Activated naive CD8-positive, alpha-beta T cell treated with anti-CD3 and anti-CD28 coated beads for 36 hours (primary cell): ENCODE measurements at places on chromosomes 12 and 14. TPM values are rescaled to one million over a fixed set of nuclear protein-coding genes. Genes with fewer than 3 reads are reported as not detected.

GRCh38 chr12:26867080-26867479 is 34.1 kb upstream of the ITPR2 start:
- DNase-seq = no peak

DNA sequence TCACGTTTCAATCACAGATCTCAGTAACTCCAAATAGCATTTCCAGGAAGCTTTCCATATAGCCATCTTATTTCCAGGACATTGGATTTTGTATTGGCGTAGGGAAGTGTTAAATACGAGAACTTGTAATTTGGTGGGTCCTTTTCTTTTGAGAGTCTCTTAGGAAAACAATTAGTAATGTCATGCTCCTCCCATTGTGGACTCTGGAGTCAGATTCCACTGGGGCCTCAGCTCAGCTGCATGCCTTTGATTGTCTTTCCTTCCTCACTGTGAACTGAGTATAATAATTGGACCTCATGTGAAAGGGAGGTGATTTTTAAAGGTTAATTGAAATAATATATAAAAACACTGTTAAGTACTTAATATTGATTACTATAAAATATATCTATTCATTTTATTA is 462.6 kb downstream of the NPAS3 start:
- DNase-seq = no peak

Gene TMEM179
- total RNA-seq = not detected

DNA sequence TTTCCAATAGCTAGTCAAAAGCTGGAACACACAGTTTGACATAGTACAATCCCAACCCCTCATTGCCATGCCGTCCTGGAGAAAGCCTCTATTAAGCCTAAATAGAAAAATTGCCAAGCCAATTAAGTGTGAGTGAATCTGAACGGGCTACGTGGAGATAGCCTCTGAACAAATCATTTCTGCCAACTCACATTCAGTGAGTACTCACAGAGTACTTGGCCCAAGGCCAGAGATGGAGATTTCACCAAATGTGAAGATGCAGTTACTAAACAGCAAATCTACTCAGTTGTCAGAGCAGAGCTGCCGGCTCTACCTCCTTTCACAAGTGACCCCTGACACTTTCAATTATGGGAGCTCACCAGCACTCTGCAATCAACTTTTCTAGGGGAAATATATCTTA is 350.0 kb downstream of the GALC start:
- no peak for DNase-seq

DNA sequence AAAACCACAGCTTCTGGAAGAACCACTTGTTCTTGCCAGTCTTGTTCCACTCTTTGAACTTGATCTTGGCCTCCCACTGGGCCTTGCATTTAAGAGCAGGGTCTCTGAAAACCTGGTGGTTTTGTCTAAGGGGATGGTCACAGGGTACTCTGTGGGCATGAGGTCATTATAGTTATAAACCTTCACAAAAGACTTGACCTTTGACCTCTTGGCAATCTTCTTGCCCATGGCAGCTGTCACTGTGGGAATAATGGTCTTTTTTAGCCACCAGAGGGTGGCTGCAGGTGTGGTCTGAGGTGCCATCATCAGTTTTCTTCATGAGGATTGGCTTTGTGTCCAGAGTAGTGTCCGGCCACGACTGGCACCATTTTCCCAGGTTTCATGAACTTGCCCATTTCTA is 9.1 kb downstream of the ATP6V0A2 start:
- DNase-seq = no peak

DNA sequence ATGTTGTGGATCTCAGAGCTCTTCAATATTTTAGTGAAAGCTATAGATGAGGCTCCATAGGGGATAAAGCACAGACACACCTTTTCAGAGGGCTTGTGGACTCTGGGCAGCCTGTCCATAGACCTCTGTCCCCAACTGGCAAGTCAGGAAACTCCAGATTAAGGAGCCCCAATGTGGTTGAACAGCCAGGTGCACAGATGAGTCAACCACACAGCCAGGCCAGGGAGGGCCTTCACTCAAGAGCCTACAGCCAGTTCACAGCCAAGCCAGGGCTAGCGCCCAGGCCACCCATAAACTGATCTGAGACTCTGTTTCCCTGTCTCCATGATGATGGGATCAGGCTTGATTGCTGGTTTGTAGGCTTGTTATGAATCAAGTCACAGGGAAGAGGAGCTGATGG is 1.0 kb upstream of the BDKRB2 start:
- no peak for DNase-seq

Gene SERPINA5
- total RNA-seq = not detected

Gene TMTC1
- total RNA-seq = not detected

Gene RPL10L
- total RNA-seq = not detected

Gene GZMH
- 48.1 TPM for total RNA-seq

DNA sequence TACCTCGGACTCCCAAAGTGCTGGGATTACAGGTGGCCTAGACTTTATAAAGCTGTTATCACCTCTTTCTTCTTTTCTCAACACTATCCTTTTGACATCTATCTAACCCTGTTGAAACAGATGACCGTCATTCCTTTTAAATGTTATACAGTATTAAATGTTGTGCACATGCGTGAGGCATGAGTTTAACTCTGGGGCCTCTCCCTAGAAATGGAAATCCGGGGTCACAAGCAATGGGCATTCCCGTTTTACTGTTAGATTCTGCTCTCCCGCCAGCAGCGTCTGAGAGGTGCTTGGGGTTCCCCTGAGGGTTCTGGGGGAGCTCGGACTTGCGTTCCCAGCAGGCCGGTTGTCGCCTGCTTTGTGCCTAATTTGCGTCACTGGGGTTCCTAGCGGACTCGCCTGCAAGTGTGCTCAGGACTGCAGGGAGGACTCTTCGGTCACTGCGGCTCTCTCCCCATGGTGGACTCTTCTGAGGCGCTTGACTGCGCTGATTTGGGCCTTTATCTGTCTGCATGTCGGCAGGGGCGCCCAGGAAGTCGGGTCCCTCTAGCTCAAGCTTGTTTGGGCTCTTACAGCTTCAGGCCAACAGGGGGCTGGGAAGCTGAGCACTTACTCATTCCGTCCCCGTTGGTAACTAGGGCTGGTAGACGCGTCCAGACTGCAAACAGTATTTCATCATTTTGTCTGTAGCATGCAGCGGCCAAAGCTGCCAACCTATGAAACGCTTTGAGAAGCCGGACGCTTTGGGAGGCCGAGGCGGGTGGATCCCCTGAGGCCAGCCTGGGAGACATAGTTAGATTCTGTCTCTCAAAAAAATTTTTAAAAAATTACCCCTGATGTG is 1.2 kb upstream of the RAN start:
- peak; percentile 76 for DNase-seq

Gene MIPOL1
- total RNA-seq = not detected

Gene RARG
- 22.7 TPM for total RNA-seq

- DNase-seq = peak; percentile 47
Measured at GRCh38 chr14:35341751-35342488, 49.7 kb downstream of the PSMA6 start.

GRCh38 chr14:100393362-100393761 is 70.2 kb downstream of the SLC25A47 start:
- DNase-seq = no peak

DNA sequence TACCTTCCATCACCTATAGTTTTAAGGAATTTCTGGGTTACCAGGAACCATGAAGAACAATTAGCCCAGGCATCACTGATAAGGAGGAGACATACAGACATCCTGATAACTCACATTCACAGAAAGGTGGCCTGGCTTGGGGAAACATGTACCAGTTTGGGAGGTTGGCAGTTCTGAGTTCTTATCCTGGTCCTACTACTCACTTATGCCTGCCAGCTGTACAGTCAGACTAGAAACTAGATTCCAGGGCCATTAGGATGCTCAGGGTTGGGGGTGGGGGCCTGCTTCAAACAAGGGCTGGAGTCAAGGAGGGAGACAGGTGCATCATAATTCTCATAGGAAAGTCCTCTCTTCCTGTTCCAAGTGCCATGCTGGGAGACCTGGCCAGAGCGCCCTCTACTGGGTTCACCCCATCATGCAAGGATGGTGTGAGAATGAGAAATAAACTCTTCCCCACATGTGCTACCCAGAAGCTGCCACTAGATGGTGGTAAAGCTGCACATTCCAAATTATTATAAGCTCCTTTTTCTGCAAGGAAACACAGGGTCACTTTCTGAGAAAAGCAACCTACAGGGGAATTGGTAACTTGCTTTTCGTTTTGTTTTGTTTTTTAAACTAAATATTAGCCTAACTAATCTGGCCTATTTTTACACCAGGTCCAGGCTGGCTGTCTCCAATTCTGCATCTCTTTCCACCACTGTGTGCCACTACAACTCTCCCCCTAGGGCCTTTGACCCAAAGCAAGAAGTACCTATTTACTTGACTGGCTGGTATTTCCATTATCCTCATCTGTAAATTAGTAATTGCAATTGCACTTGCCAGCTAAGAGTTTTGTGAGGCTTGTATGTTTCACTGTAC is 14.5 kb downstream of the OAS2 start:
- DNase-seq = peak; percentile 52

DNA sequence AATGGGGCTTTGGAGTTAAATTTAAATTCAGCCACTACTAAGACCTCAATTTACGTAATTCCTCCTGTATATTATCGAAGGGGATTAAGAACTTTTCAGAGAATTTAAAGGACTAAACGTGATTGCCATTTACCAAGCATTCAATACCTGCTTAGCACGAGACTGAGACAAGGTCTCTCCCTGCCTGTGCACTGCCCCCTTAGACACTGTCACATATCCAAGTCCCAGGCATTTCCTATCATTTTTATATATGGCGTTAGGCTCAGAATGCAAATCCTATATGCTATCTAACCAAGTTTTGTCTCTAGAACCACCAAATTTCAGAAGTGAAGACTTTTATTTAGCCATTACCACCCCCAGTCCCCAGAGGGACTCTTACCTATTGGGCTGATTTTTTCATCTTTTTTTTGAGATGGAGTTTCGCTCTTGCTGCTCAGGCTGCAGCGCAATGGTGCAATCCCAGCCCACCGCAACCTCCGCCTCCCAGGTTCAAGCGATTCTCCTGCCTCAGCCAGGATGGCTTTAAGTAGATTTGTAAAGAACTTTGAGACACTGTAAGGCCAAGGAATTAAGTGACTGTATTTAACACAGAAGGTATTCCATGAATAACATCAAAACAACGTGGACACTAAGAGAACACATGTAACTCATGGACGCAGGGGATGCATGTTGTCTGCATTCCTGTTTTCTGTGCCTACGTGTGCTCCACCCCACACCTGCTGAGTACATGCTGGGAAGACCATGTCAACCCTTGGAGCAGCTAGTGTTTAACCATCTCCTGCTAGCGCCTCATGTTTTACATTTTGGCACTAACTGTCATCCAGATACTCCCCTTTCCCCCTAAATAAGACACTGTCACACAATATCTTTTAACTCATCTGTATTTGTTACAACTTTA is 6.4 kb downstream of the HSP90AA1 start:
- no peak for DNase-seq

Gene OVCH1
- total RNA-seq = not detected

- DNase-seq = no peak
Measured at GRCh38 chr12:70772836-70773235, 135.6 kb upstream of the PTPRB start.

- DNase-seq = no peak
Measured at GRCh38 chr12:1993341-1993740, 10.9 kb downstream of the DCP1B start.

GRCh38 chr12:80419644-80420043 is 24.4 kb upstream of the PTPRQ start:
- no peak for DNase-seq

DNA sequence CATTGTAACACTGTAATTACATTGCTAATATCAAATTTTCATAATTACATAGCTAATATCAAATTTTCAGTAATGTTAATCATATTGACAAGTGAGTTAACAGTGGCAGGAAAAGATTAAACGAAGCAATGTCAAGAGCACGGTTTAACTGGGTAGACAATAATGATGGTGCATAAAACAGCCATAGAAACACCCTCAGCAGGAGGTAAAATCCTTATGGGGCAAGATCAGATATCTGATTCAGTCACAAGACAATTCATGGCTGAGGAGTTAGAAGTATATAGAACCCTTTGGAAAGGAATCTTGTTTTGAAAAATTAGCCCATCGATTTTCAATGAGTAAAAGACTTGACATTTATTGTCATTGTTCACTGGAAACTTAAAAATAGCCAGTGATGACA is 190.6 kb downstream of the SLC2A13 start:
- DNase-seq = no peak

GRCh38 chr14:22850944-22851764 is 14.8 kb downstream of the MMP14 start:
- no peak for DNase-seq

DNA sequence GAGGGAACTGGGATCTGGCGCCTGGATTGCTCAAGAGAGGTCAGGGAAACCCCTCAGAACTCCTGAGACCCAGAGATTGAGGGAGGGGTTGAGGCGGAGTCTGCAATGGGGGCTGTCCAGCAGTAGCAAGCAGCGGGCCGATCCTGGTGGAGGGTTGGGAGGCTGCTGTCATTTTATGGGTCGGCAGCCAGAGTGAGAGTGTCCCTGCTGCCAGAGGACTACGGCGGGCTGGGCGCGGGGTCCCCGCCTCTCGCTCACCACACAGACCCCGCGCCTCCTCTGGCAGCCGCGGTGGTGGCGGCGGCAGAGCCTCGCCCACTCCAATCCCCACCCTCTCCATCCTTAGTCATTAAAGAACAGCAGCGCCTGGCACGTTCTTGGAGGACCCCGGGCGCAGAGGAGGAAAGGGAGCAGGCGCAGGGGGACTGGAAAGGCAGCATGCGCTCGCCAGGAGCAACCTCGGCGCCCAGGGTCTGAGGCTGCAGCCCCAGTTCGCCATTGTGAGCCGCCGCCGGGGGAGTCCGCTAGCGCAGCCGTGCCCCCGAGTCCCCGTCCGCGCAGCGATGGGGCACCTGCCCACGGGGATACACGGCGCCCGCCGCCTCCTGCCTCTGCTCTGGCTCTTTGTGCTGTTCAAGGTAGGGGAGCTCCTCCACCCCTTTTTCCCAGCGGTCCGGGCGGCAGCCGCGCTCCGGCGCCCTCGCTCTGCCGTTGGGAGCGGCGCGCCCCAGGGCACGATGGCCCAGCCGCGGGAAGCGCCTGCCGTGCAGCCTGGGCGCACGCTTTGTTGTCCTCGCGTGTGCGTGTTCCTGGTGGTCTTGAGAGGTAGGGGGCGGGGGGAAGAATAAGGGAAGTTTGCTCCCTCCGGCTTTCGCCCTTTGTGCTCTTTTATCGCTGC is at the start of gene PTPRO:
Gene PTPRO, plus strand, starts transcription at position 345 of the 898 bp plus-strand sequence.
- peak; percentile 15 for DNase-seq

Gene KRT73
- 0.29 TPM for total RNA-seq

DNA sequence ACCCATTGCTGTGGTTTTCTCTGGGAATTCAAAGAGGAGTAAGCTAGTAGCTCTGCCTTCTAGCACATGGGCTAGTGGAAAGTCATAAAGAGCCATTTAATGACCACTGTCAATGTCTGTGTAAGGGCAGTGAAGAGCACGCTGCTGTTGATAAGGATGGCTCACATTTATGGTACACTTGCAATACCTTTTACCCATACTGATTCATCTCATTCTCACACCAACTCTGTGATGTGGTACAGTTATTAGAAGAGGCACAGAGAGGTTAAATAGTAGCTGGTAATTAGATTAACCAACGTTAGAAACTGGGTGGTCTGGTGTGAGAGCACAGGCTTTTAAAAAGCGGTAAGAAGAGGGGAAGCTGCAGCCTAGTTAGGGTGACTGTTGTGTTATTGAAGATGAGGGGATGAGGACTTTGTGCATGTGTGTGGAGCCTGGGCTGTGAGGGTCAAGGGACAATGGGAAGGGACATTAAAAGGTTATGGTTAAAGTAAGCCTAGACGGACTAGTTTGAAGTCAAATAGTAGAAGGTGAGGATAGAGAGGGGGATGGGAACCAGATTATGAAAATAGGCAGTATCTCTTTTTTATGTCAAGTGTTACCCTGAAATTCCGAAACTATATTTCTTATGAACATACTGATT is 25.2 kb downstream of the RASSF3 start:
- no peak for DNase-seq

- no peak for DNase-seq
Measured at GRCh38 chr12:62689042-62689839, 222.6 kb downstream of the MON2 start.

GRCh38 chr12:6382371-6382770 is 1.6 kb upstream of the LTBR start:
- DNase-seq = no peak
